ENCODE measurements at places on chromosomes 13 and 19.

DNA sequence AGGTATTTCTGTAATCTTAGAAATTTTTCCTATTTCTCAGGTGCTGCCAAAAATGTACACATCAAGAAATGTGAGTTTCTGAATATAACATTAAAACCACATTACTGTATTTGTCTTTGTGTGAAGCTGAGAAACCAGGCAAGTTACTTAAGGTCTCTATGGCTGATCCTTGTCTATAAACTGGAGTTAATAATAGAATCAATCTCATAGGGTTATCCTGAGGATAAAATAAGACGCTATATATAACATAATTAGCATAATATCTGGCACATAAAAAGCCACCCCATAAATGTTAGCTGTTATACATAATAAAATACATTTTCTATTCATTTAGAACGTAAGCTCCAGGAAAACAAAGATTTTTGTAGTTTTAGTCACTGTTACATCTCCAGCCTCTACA is 6.1 kb downstream of the RNF6 start:
- no peak for DNase-seq

DNA sequence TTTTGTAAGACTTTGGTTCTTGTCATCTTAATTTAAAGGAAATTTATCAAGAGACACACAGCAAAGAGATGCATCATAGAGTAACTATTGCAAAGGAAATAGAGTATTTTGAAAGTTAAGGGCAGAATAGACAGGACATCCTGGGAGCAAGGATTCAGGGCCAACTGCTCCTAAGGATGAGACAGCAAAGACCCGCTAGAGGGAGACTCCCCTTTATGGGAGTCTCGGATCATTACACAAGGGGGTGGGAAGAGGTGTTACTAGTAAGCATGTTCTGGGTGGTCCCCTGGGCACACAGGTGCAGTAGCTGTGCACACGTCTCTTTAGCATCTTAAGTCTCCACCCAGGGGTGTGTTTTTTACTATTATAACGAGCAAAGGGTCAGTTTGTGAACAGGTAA is 9.6 kb downstream of the ZSCAN5C start:
- no peak for DNase-seq

DNA sequence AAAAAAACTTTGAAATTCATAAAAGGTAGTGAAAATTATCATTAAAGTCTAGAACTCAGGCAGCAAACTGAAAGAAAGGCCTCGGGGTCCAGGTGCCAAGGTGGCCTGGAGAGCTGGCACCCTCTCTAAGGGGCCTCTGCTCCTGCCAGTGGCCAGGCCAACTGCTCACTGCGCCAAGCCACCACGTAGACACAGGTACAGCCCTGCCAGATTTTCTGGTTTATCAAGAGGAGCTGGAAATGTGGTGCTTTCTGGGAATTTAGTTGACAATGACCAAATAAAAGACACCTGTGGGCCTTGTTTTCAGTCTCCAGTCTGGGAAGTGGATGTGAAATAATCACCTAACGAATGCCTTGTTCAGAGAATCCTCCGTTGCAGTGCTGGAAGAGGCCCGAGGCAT is 22.8 kb downstream of the ZNF574 start:
- no peak for DNase-seq

- DNase-seq, result no peak
Observed at GRCh38 chr13:108597943-108598342, 31.5 kb upstream of the MYO16 start.

GRCh38 chr13:92574499-92574898 is 652.1 kb upstream of the GPC6 start:
- DNase-seq, result no peak

- no peak for DNase-seq
Observed at GRCh38 chr19:38078302-38078930, 145.6 kb downstream of the DPF1 start.

GRCh38 chr19:19597809-19598306 is 20.6 kb downstream of the PBX4 start:
- peak; percentile 77 for DNase-seq

DNA sequence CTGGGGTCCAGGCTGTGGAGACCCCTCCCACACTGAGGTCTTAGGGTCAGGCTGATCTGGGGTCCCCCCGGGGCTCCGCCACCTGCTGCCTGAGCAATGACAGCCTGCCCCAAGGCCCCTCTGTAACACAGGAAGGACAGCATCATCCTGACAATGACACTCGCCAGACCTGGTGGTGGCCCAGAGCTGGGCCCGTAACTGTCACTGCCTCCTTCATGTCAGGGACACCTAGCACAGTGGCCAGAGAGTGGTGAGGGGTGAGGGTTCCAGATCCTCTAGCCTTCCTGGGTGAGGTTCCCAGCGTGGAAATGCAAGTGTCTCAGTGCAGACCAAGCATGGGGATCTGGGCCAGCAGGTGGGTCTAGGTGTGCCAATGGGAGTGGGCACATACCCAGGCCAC is 27.8 kb downstream of the OPA3 start:
- DNase-seq, result no peak

DNA sequence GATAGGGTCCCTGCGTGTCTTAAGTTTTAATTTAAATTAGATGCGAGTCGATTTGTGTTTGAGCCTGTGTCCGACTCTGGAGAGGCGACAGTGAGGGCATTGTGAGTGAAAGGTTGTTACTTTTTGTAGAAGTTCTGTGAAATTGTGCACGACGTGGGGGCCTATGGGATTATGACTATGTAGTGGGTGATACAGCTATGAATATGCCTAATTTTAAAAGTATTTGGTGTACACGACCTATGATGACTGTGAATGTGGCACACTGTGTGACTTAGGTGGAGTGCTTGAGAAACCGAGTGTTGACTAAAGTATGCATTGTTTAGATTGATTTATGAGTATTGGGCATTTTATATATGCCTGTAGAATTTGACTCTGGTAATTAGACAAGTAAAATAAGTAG is 646 bp downstream of the ZNF567 start:
- DNase-seq, result no peak

- no peak for DNase-seq
Observed at GRCh38 chr19:2848616-2849015, 7.3 kb downstream of the ZNF555 start.

DNA sequence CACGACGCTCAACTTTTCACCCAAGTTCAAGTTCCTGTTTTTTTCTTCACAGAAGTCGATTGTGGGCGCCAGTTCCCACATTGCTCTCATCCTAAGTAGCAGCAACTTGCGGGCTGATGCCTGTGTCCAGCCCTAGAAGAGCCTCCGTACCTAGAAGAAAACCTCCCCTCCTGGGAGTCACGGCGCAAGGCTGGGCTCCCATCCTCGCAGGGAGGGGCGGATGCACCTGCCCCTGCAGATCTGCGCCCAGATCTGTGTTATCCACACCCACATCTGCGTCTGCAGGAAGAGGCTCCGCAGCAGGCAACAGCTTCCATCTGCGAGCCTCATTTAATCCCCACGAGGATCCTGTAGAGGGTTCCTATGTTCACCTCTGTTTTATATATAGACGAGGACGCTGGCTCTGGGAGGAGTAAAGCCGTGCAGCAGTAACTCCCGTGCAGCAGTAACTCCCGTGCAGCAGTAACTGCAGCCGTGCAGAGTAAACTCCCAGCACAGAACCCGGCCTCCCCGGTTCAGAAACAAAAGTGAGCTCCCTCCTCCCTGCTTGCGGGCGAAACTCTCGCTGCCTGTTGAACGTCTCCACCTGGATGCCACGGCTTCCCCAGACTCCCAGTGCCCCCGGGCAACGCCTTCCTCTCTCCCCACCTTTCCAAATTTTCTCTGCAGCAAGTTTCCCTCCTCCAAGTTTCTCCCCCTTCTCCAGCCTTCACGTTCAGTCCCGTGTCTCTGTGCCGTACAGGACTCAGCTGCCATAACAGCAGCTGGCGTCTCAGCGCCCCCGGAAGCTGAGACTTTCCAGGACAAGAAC is 23.5 kb upstream of the LAIR1 start:
- peak; percentile 44 for DNase-seq

DNA sequence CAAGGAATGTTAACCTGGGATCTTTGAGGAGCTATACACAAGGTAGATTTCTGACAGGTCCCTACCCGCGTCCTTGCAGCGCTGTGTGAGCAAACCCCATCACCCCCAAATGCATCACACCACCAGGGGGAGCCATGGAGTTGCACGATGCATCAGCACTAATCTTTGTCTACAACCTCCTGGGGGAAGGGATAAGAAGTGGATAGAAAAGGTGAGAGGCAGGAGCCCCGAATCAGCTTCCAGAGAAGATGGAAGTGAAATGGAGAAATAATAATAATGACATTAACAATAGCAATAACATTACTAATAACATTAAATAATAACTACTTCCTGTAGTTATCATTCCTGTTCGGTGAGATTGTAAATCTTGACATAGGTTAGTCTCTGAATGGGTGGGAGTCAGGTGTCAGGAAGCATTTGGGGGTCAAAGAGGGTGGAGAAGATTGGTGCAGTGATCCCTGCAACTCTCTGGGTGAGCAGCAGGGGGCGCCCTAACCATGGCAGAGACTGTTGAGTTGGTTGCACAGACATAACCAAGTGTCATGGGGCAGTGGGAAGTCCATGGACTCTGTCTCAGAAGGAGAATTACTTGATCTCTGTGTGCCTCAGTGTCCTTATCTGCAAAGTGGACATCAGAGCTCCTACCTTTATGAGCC is 16.5 kb downstream of the SIGLEC7 start:
- peak; percentile 66 for DNase-seq

DNA sequence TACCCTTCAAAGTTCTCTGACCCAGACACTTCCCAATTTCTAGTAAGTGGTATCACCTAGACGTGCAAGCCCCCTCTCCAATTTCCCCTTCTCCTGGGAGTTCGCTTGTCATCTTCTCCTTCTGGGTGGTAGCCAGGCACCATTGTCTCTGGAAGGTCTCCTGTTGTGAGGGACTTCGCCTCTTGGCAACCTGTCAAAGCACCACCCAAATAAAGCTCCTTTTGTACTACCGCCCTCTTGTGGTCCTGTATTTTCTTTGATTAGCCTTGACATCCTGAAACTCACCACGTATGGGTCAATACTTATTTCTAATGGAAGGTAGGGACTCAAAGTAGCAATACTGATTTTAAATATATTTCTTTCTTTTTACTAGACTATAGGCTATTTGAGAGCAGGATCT is 8.2 kb downstream of the GPC5 start:
- DNase-seq, result peak; percentile 55

DNA sequence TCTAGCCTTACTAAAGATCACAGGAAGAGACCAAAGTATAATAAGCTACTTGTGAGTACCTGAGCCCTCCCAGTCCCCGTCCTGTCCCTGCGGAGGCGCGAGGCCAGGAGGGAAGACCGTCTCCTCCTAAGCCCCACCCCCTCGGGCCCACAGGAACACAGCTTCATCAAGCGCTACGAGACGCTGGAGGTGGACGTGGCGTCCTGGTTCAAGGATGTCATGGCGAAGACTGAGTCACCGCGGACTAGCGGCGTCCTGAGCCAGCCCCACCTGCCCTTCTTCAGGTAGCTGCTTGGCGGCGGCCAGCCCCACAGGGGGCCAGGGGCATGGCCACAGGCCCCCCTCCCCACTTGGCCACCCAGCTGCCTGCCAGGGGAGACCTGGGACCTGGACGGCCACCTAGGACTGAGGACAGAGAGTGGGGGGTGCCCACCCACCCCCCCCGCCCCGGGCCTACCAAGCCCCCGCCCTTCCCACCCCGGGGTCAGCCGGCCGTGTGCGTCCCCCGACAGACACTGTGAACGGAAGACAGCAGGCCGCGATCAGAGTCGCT is 2.4 kb upstream of the TGFBR3L start:
- no peak for DNase-seq

- no peak for DNase-seq
Observed at GRCh38 chr13:59447031-59447430, 716.7 kb downstream of the DIAPH3 start.

- no peak for DNase-seq
Observed at GRCh38 chr19:56689198-56689597, 17.6 kb upstream of the ZNF835 start.

DNA sequence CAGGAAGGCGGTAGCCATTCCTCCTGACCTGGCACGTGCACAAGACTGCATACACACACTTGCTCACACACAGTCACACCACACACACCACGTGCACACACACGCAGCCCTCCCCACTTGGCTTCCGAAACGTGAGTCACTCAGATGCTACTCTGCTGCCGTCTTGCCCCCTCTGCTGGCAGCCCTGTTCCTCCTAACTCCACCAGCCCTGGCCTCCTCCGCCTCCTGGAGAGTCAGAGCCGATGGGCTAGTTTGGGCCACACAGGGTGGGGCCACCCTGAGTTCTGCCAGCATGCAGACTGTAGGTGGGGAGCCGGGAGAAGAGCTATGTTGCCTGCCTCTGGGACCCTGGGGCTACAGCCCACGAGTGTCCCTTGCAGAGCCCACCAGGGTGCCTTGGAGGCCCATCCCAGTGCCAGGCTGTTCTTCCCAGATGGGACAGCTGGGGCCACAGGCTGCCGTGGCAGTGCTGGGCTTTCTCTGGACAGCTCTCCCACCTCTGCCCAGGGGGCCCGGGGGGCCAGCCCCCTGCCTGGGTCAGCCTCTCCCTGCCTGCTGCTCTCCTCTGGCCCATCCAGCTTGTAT is 12.1 kb downstream of the PIN1 start:
- DNase-seq, result no peak

DNA sequence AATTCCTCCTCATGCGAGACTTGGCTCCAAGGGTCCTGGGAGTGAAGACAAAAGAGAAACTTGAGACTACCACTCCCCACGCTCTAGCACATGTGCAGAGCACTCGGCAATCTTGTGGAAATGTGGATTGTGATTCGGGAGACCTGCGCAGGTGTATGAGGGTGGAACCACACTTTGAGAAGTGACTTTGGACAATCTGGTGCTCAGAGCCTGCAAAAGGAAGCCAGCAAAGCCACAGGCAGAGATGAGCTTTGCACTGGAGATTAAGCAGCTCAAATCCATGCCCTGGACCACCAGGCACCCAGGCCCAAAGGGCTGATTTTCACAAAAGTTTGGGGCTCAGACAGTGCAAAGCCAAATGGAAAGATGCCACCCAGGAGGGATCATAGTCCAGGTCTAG is 162.5 kb upstream of the TSHZ3 start:
- DNase-seq, result no peak

DNA sequence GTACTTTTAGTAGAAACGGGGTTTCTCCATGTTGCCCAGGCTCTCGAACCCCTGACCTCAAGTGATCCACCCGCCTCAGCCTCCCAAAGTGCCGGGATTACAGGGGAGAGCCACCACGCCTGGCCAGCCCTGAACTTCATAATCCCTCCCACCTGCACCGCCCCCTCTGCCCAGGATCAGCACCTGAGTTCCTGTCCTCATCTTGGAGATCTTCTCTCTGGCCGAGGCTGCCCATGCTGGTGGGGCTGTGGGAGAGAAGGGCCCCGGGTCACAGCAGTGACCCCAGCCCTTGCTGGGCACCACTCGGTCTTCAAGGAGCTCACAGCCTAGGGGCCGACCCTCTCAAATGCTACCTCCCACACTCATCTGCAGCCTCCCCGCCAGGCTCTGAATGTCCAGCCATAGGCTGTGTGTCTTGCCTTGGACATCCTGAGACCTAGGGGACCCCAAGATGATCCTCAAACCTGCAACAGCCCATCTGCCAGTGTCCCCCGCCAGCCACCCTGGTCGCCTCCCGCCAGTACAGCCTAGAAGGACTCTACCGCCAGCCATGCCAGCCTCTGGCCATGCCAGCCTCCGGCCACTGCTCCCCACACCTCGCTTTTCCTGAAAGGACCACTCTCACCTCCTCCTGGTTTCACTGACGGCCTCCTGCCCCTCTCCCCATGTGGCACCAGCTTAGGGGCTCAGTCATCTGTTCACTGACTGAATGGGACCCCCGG is 1.5 kb downstream of the ATP8B3 start:
- DNase-seq, result no peak

GRCh38 chr19:35929876-35930275 is 6.3 kb upstream of the LRFN3 start:
- peak; percentile 76 for DNase-seq

Measured in CD4-positive, alpha-beta T cell treated with Interferon alpha-2 for 1 hour (primary cell).